ENCODE measurements at places on chromosomes 3 and 15. TPM values are rescaled to one million over a fixed set of nuclear protein-coding genes. Genes with fewer than 3 reads are reported as not detected.

DNA sequence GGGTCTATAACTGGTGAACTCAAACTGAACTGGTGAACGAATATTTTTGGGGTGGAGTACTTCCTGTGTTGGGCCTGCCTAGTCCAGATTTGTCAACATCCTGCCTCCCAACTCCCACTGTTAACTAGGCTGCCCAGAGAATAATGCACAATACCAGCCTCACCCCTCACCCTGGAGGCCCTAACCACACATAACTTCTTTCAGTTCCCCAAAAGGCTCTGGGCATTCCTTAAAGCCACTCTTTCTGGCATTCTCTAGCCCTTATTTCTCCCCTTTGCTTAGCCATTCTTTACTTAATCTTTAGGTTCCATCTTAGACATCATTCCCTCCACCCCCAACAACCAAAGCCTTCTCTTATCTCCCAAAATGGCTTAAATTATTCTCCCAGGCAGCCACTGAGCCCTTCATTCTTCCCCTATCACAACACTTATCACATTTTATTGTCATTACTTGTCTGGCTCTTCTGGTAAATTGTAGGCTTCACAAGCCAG lies 9.1 kb upstream of the SEC11A start:
- peak; percentile 40 for DNase-seq

The RAB8B gene
- total RNA-seq = 24.2 TPM

- DNase-seq = no peak
Measured at GRCh38 chr3:134299185-134299887, 48.7 kb upstream of the RYK start.

DNA sequence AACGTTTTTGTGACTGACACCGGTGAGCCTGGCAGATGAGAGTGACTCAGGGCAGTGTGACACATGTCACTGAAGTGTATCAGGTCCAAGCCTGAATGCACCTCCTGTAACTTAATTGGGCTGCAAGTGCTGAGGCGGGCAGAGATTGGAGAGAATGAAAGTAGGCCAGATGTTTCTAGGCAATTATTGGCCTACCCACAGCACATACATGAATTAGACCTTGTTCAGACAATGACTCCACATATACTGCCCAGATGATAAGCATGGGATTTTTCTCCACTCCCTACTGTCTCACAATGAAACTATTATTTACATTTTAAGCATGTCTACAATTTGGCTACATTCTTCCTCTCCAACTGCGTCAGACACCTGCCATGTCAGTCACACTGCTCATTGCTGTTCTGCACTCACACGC lies 187.3 kb upstream of the ZNF385D start:
- DNase-seq = no peak

DNA sequence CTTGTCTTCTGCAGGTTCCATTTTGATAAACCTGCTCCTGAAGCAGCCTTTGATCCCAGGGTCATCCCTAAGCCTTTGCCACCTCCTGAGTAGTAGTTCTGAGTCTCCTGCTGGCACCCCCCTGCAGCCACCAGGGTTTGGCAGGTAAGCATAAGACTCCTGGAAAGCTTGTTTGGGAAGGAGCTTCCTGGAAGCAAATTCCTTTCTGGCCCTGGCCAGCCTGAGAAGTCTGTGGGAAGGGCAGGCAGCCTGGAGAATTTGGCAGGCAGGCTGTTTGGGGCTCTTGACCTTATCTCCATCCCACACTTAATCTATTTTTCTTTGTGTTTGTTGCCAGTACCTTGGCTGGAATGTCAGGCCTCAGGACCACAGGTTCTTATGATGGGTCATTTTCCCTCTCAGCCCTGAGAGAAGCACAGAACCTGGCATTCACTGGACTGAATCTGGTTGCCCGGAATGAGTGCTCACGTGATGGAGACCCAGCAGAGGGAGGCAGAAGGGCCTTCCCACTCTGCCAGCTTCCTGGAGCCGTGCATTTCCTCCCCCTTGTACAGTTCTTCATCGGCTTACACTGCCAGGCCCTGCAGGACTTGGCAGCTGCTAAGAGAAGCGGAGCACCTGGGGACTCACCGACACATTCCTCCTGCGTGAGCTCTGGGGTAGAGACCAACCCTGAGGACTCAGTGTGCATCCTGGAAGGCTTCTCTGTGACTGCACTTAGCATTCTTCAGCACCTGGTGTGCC lies 13.4 kb downstream of the ATRIP start:
- DNase-seq = no peak

DNA sequence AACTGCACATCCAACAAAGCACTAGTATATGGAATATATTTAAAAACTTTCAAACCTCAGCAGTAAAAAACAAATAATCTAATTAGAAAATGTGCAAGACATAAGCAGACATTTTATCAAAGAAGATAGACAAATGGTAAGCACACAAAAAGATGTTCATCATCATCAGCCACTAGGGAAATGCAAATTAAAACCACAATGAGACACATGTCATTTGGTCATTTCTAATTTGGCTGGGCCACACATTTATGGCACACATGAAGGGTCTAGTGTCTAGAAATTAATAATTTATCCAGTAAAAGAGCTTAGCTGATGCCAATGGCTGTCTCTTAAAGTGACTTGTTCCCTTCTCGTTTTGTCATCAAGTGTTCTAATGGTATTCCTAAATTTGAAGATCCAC lies 45.8 kb downstream of the ARHGAP31 start:
- no peak for DNase-seq

DNA sequence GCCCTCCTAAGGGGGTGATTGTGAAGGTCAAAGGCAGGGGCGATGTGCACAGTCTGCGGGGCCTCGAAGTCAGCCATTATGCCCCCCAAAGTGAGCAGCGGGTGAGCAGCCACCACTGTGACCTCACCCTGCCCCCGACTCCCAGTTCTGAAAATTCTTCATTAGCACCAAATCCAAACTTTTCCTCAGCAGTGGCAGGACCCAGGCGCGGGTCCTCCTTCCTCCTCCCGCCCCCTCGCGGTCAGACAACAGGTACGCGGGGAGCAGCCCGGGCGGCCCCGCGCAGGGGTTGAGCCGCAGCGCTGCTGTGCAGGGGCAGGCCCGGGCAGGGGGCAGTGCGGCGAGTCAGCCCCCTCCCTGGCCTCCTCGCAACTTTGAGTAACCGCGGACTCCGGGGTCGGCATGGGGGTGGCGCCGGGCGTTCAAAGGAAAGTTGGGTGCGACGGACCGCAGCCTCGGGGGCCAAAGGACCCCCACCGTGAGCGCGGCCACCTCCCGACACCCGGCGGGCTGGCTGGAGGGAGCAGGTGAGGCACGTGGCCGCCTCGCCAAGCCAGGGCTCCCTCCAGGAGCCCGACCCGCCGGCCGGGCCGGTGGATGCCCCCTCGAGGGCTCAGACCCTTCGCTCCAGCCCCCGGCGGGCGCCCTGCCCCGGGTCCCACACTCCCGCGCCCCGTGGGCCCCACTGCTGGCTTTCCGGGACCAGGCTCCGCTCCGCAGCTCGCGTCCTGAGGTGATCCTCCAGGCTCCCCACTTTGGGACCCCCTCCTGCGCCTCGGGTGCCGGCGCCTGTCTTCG lies 49.4 kb upstream of the CCDC174 start:
- DNase-seq = peak; percentile 31

- DNase-seq = no peak
Measured at GRCh38 chr15:39286706-39287105, 294.2 kb upstream of the THBS1 start.

DNA sequence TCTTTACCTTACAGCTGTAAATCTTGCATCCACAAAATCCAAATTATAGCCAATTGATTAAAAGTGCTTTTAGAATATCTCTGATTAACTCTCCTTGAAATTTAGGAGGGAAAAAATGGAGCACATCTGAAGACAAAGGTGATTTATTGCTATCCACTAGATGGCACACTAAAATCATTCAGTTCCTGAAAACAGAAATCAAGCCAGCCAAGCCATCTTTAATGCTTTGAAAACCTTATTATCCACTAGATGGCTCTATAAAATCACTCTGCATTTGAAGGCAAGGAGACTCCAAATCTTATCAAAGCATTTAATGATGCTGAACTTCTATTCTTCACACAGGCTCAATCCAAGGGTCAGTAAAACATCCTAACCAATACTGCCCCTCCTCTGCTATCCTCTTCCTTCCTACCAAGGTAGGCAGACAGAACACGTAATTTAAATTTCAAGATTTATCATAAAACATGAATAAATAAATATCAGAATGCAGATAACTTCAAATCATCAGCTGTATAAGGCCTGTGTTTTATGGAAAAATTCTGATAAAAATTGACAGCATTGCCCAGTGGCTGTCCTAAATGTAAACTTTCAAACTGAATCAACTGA lies 48.4 kb downstream of the GOLIM4 start:
- peak; percentile 34 for DNase-seq

DNA sequence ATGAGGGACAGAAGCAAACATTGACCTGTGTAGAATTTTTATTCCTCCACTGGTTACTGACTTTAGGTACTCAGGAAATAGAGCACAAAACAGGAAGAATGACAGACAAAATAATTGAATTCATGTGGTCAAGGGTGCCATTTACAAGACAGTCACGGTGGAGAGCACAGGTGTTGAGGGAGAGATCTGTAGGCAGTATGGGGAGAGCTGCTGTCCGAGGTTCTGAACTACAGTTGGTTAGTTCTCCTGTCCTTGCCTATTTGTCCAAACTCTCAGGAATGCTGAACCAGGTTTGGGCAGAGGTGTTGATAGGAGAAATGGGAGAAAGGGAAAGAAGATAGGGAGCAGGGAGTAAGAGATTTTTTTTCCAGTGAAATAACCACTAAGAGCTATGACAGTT lies 178.5 kb upstream of the ZBTB20 start:
- DNase-seq = peak; percentile 4

The SERPINI2 gene
- 0.13 TPM for total RNA-seq

The CSPG4 gene
- total RNA-seq = 0.07 TPM

DNA sequence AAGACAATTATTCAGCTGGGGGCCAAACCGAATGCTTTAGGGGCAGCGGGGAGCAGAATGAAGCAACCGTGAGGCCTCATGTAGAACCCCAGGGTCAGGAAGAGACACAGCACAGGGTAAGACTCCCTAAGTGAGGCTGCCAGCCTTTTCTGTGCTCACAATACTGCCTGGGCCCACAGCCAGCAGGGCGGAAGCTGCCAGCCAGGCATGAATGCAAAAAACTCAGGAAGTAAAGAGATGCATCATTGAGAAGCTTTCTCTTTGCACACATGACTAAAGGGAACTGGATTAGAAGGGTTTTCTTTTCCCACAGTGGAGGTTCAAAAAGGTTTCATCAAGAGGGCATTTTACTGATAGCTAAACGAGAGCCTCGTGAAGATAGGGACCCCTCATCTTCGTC lies 33.3 kb downstream of the CA12 start:
- no peak for DNase-seq

DNA sequence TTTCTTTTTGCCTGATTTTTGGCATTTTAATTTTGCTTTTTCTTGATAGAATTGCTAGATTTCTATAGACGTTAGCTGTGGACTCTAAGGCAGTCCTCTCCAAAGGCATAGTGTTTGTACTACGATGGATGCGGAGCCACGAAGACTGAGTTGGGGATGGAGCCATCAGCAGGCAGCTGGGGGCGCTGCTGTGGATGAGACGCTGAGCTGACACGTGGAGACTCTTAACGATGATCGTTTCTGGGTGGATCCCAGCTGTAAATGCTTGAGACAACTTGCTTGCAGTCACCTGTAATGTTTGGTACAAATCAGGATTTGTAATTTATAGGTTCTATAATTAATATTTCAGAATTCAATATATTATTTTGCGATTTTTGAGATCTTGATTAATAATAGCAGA lies 13.3 kb upstream of the PPP1R2 start:
- peak; percentile 77 for DNase-seq

The CAPN3 gene
- total RNA-seq = not detected

- DNase-seq = peak; percentile 61
Measured at GRCh38 chr15:93087825-93088199, 1.2 kb downstream of the RGMA start.

The NR1I2 gene
- 0.18 TPM for total RNA-seq

GRCh38 chr3:42631620-42632019 lies 21.9 kb upstream of the ZBTB47 start:
- no peak for DNase-seq

- DNase-seq = no peak
Measured at GRCh38 chr3:166829896-166830295, 550.2 kb downstream of the ZBBX start.

All from K562 (cell line).